Activated CD4-positive, alpha-beta T cell treated with anti-CD3 and anti-CD28 coated beads for 4 hours (primary cell): ENCODE measurements at places on chromosomes 5 and 9.

- no peak for DNase-seq
Observed at GRCh38 chr5:117794847-117795246, 1193.5 kb downstream of the DTWD2 start.

DNA sequence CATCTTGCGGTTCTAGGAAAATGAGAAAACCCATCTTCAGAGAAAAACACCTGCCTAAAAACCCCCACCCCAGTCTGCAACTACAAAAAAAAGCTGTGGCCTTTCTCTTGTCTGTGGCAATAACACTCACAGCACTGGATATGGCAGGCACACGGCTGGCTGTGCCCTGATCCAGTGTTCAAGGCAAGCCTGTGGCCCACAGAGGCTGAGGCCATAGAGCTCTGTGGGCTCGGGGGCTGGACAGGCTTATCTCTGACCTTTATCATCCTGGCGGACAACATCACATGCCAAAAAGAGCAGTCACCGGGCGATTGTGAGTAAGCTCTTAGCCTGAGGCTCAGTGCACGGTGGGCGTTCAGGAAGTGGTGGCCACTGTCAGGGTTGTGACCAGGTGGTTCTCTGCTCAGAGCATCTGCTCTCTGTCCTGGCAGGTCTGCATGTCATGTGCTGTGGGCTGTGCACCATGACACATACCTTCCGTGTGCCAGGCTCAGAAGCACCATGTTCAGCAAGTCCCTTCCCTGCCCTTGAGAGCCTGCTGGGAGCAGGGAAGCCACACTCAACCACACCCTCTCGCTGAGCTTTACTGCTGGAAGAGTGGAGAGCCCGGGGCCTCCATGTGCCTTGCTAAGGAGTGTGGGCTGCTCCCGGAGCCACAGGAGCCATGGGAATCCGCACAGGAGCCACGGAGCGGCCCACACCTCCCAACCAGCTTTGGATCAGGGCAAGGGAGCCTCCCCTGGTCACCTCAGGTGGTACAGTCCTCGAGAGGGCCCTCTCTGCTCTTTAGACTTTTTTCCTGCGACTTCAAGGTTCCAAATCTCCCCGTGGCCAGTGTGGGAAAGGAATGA, 34.6 kb upstream of the WDR38 start:
- no peak for DNase-seq

- DNase-seq: no peak
Observed at GRCh38 chr5:41748631-41749030, 121.6 kb downstream of the OXCT1 start.

GRCh38 chr5:75412111-75412990, 75.3 kb downstream of the HMGCR start:
- DNase-seq: no peak

DNA sequence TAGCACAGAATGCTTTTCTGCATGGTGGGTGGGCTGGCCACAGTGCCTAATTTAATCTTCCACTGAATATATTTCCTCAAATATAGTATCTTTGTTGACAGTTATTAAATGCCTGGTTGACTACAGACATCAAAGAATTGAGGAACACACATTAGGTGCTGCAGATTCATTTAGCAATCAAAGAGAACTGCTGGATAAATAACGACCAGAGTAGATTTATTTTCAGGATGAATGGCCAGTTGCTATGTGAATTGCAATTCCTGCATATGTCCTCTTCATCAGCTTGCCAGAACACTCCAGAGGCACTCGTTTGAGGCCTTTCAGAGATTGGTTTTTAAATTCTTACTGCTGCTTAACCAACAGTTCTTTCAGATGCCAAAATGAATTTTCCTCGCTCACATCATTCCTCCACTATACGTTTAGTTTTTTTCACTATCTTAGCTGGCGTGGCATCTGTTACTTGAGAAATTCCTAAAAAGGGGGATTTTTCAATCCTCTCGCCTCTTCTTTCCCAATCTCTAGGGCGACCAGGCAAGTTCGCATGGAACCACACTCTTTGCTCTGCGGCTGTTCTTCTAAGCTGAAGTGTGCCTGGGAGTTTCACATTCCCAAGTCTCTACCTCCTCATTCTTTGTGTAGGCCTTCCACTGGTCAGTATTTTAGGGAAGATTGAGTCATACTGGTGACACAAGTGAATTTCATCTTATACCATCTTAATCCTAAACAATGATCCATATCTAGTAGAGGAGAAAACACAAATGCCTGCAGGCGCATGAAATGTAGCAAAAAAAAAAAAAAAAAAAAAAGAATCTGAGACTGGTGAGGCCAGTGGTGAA, 237.1 kb upstream of the NMUR2 start:
- no peak for DNase-seq

GRCh38 chr9:35104586-35104985, 1.7 kb upstream of the STOML2 start:
- no peak for DNase-seq

- DNase-seq: no peak
Observed at GRCh38 chr5:143600396-143601075, 197.1 kb upstream of the NR3C1 start.

DNA sequence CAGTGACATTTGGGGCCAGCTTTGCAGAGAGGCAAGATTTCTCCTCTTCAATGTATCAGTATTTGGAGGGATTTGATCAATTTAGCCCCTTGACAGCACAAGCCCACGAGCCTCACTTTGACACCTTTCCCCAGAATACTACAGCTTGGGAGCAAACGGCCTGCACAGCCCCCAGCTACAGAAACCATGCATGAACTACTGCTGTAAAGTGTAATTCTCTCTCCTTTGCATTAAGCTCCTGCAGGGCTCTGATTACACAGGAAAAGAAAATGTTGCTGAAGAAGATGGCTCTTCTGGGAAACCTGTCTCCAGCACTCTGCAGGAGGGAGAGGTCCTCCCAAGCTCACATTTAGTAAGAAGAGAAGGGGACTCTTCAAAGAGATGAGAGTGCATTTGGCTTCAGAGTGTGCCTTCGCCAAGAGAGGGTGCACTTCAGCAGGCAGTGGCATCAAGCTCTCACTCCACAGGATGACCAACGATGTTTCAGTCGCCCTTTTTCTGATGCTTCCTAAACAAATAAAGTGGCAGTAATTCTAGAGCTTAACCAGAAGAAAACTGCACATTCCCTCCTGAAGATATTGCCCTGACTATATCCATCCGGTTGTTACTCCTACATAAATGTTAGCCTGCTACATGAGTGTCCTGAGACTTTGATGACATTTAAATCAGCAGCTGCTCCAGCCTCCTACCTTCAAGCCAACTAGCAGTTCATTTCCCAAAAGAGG, 272.2 kb downstream of the AUH start:
- DNase-seq: no peak

DNA sequence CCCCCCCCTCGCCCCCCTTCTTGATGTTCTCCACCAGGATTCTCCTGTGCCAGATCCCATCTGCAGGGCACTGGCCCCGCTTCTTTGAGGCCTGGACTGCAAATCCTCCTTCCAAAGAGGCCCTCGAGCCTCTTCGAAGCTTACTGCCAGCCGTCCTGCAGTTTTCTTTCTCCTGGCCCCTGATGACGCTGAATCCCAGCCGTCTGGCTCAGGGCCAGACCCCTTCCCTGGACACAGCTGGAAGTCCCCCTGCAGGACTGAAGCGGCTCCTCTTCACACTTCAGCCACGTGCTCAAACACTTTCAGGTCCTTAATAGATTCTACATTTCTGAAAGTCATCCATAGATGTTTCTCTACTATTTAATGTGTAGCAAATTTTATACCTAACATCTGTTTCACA, 121.5 kb downstream of the EHMT1 start:
- DNase-seq: no peak

DNA sequence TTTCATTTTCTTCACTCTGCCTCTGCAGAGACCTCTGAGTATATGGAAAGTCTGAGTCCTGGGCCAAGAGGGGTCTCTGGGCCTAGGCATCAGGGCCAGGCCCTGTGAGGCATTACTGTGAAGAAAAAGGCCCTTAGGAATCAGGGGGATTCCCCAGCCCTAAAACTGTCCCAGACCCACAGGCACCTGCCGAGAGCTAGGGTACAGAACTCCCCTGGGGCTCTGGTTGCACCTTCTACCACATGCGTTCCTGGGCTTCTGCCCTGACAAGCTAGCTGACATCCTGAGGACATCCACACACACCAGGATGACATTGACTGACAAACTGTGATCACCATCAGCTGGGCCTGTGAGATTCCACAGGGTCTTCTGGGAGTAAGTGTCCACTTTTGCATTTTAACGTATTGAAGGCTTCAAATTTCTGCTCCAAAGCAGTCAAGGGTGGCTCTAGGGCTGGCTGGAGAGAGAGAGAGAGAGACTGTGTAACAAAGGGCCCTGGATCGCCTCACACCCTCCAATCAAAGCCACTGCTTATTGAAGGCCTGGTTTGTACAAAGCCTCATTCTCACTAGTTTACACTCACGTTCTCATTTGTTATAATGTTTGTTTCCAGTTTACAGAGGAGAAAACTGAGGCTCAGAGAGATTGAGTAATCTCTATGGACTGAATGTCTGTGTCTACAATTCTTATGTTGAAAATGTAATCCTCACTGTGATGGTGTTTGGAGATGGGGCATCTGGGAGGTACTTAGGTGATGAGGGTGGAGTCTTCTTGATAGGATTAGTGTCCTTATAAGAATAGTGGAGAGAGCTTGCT, 45.1 kb downstream of the TGFBI start:
- DNase-seq: no peak

DNA sequence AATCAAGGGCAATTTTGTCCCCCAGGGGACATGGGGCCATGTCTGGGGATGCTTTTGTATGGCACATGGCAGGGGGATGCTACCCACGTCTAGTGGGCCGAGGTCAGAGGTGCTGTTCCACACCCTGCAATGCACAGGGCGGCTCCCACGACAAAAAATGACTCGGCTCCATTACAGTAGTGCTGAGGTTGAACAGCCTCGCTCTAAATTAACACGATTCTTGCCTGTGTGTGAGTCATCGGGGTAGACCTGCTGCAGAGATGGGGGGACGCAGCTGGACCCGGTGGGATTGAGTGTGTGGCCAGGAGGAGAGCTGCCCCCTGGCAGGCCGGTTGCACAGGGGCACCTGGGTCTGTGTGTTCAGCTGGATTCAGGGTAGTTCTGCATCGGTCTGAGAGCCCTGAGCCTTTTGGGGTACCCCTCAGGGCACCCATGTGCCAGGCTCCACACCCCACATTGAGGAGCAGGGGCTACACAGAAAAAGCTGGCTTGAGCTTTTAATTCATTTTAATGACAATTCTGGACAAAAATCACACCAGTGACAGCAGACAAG, 20.0 kb upstream of the COL5A1 start:
- DNase-seq: no peak

- no peak for DNase-seq
Observed at GRCh38 chr5:41445937-41446563, 64.4 kb downstream of the PLCXD3 start.

GRCh38 chr5:77993141-77993854, 217.2 kb upstream of the TBCA start:
- DNase-seq: no peak

DNA sequence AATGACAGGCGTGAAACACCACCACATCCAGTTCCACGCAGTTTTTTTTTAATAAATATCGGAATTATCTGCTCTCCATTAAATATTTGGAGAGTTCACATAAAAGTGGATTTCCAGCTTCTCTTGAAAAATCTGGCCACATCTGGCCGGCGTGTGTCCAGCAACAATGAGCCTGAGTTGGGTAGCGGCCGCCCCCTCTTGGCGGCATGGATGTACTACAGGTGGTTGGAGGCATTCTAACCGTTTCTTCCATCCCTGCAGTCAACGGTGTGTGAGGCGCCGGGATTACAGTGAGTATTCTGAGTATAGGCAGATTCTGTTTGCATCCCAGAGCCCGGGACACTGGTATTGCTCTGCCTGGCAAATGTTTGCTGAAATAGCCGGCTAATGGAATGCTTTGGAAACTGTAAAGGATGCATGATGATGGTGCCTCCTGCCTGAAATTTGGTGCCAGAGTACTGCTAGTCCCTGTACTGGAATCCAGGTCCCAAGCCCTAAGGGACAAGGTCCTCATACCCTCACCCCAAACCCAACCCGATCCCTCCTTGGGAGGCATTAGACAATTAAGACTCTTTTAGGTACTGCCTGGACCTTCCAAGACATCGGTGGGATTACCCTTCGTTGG, 13.6 kb upstream of the GM2A start:
- DNase-seq: no peak

DNA sequence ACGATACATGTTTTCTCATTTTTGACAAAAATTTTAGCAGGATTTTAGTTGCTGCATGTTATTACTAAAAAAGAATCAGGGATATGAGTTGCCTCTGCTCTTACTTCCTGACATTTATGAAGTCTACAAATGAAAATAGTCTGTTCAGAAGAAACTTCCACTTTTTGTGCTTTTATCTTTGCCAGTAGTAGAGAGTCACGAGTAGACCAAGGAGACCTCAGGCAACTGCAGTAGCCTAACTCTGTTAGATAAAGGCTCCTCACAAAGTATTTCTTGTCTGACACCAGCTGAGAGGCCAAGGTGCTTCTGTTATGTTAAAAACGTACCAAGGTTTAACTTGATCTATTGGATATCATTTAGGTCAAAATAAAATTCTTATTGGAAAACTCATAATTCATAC, 333.9 kb downstream of the NR2F1-AS1 start:
- no peak for DNase-seq

- no peak for DNase-seq
Observed at GRCh38 chr5:150263801-150264621, 25.6 kb downstream of the CAMK2A start.

GRCh38 chr9:14303521-14303920, 10.4 kb downstream of the NFIB start:
- no peak for DNase-seq

DNA sequence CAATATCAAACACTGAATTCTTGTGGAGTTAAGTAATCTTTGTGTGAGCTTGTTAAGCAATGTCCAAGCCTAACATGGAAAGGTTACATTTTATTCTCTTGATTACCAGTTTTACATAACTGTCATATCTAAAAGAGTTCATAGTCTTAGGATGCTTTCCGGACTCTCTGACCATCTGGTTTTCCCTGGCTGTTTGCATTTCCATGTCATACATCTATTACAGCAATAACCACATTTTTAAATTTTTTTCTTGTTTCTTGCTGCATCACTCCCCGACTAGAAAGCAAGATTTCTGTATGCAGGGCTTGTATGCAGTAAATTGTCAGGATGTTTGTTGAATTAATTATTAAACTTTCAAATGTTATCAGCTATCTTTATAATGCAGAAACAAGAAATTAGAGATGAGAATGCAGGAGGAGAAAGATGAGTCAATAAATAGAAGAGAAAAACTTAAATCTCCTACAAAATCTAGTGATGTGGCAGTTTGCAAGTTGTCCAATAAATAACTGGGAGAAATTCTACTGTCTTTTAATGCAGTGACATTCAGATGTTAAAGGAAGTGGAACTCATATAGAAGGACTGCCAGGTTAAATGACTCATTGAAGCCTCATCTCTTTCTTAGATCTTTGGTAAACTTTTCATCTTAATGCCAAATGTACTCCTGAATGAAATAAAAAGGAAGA, 179.6 kb upstream of the SGCD start:
- no peak for DNase-seq

GRCh38 chr5:37951946-37952721, 112.3 kb upstream of the GDNF start:
- no peak for DNase-seq
